ENCODE measurements at places on chromosomes 7 and 10.

GRCh38 chr10:123517426-123517825, 148.7 kb upstream of the GPR26 start:
- DNase-seq = peak; percentile 10

DNA sequence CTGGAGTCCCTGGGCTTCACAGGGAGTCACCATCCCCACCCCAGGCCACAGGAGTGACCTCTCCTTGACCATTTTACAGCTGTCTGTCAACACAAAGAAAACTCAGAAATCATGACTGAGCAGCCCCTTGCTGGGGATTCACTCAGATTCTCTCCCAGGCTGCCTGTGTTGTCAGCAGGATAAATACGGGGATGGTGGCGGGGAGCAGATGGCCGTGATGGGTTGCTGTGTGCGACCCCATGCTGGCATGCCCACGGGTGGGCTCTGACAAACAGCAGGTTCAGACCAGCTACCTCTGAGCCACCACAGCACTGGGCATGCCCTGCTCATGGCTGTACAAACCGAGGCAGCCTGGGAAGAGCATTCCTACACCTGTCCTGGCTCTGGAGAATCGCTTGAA, 136.1 kb downstream of the SLIT1 start:
- no peak for DNase-seq

DNA sequence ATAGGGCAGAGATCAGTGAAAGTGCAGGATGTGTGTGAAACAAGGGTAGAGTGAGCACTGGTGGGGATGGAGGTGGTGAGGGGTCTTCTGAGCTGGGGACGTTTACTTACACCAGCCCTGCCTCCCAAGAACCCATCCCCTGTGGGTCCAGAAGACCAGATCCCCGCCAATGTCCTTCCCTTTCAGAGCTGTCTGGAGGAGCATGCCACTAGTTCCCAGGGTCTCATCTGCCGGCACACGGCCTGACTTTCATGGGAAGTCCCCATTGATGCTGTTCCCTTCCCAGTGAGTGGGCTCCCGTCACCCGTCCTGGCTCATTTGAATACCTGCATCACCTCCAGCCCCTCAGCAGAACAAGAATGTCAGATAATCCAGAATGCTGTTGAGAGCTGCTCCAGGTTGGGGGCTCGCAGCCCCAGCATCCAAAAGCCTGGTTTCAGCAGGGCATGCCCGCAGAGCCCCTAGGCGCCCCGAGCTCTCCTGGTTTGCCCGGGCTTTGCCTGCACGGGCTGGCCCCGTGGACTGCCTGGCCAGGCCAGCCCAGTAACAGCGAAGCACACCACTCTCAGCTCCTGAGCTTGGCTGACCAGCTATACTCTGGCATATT, 246.7 kb downstream of the MGMT start:
- peak; percentile 53 for DNase-seq

DNA sequence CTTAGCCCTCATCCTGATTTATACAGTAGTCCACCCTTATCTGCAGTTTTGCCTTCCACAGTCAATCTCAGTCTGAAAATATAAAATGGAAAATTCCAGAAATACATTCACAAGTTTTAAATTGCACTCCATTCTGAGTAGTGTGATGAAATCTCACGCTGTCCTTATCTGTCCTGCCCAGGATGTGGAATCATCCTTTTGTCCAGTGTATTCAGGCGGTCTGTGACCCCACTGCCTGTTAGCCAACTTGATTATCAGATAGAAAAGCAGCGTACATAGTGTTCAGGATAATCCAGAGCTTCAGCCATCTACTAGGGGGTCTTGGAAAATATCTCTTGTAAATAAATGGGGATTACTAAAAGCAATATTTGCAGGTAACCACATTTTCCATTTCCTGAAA, 146.3 kb downstream of the MALRD1 start:
- no peak for DNase-seq

Measured in osteocyte (in vitro differentiated cells).